ENCODE measurements at places on chromosomes 16 and 17. TPM values are rescaled to one million over a fixed set of nuclear protein-coding genes. Genes with fewer than 3 reads are reported as not detected.

- DNase-seq, result peak; percentile 76
These were observed 7.9 kb upstream of the BAHCC1 start for GRCh38 chr17:81387100-81388090.

DNA sequence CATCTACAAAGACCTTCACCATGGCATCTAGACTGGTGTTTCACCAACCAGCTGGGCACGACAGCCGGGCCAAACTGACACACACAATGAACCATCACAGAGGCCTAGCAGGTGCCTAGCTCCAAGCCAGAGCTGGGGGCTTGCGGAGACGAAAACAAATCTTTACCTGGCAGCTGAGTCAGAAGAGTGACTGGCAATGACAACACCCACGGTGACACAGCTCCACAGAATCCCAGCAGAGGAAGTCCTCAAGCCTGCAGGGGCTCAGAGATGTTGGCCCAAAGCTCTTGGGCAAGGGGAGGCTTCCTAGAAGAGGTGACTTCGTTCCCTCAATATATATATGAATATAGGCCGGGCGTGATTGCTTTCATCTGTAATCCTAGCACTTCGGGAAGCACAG, 5.1 kb downstream of the MMP25 start:
- no peak for DNase-seq

DNA sequence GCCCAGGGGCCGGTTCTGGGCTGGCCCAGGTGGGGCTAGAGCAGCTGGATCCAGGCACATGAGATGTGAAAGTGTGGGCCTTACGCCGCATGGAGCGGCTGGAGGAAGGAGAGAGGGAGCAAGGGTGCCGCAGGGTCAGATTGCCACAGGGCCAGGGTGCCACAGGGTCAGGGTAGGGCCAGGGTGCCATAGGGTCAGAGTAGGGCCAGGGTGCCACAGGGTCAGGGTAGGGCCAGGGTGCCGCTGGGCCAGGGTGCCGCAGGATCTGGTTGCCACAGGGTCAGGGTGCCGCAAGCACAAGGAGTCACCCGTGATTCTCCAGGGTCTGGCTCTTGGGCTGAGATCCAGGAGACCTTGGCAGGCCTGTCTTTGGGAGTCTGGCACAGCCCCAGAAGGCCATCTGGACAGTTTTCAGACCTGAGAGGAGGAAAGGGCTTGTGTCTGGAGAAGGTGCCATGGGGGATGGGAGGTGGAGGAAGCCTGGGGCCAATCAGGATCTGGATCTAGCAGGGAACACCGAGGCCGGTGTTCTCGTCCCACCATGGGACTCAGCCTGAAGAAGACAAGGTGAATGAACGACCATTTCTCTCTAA, 13.1 kb upstream of the LASP1NB start:
- DNase-seq, result peak; percentile 48

DNA sequence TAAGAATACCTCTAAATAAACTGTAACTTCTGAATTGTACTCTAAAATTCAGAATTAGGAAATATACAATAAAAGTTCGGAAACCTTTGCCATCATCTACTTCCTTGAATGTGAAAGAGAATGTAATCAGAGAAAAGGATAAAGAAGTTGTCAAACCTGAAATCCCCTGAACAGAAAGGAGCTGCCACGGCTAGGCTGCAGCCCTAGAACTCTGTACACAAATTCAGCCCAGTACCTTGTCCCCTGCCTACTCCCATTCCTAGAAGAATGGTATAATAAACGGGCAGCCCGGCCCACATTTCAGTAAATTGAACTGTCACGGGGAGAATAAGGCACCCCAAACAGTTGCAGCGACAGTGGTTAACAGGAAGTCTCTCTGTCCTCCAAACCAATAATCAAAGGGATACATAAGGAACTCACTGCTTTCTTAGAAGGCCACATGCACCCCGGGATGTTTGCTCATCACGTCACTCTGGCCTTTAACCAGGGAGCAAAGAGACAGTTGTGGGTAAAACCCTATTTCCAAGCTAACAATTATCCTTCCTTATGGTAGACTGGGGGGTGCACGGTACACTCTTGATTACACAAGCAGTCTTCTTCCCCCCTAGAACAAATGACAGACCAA, 24.3 kb upstream of the RFFL start:
- DNase-seq, result no peak

Gene CDH8
- 4.1 TPM for total RNA-seq

Gene TBC1D3H
- not detected for total RNA-seq

Measured in aorta (tissue), 5 donors.